Urothelium cell line (cell line): ENCODE measurements at places on chromosomes 3 and 15.

- no peak for DNase-seq
These were observed 23.5 kb upstream of the MYO1E start for GRCh38 chr15:59396211-59396610.

DNA sequence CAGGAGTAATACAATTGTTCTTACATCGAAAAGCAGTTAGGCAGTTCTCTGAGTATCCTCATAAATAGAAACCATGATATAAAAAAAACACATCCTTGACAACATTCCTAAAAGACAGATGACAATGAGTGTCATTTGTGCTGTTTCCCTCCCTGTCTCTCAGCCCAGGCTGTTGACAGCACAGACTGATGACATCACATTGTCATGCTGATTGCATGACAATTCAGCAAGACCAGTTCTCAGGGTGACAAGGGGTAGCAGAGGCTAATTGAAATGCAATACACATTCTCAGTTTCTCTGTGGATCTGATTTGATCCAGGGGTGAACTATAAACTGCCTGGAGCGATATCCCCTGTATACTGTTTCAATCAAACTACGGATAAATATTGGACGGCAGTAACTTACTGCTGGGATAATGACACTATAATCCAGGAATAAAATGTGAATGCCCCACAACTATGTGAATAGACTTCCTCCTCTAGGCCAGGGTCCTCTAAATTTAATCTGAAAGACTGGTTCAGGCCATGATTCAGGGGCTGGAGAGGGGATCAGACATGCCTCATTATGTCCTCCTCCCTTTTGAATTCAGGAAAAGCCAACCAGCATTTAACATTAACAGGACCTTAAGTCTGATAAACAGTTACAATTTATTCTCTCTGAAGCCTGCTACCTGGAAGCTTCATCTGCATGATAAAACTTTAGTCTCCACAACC lies 16.7 kb upstream of the EIF1B start:
- DNase-seq: no peak

- DNase-seq: no peak
These were observed 59.7 kb downstream of the RPN1 start for GRCh38 chr3:128590948-128591347.

DNA sequence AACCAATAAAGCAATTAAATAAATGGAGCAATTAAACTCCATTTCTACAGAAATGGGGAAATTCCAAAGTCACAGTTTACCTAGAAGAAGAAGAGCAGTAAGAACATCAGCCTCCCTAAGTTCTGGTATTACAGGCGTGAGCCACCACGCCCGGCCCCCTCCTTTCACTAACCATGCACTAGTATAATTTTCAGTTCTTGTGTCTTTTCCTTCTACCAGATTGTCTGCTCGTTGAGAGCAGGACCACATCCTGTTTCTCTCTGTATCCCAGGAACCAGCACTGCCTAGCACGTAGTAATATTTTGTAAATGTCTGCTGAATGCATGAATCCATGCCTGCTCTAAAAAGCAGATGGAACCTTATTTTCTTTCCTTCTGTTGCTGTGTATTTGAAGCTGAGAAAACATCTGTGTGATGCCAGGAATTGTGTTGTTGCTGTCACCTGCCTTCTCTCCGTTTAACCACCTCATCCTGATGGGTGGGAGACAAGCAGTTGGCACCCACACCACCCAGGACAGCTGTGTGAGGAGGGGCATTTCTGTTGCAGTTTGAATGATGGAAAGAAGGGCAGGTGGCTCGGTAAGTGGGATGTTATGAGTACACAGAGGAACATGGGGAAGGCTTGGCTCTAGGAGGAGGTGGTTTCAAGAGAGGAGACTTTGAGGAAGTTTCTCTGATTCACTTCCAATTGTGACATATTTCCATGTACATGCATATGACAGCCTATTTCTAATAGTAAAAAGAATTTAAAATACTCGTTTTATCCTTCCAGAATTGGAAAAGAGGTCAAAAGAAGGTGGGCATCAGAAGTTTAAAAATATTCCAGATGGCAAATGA lies 30.1 kb downstream of the PXYLP1 start:
- DNase-seq: no peak
